Stimulated activated CD8-positive, alpha-beta memory T cell treated with anti-CD3 and anti-CD28 coated beads, Interleukin-2, amount 100 ng/mL, for 1 hour (primary cell): ENCODE measurements at places on chromosomes 1 and 21.

- DNase-seq: no peak
Observed at GRCh38 chr1:204136814-204137213, 15.0 kb downstream of the ETNK2 start.

- peak; percentile 20 for DNase-seq
Observed at GRCh38 chr1:228174482-228175315, 9.1 kb downstream of the IBA57 start.

- peak; percentile 38 for DNase-seq
Observed at GRCh38 chr1:155070721-155071569, 7.4 kb downstream of the EFNA4 start.

DNA sequence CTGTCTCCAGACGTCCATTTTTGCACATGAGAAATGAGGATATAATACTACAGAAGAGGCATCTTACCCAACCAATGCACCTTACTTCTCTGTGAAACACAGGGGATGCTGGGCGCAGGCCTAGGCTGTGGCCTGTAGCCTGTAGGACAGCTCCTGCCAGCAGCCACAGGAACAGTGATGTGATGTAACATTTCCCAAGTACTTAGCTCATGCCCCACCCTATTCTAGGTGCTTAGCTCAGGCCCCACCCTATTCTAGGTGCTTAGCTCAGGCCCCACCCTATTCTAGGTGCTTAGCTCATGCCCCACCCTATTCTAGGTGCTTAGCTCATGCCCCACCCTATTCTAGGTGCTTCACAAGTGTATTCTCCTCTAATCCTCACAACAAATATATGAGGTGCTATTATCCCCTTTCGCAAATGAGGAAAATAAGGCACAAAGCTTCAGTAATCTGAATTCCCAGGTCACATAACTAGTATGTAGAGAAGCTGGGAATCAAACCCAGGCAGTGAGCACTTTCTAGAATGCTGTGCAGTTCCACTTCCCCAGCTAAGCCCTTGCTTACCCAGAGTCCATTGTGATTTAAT lies 4.6 kb upstream of the NAXE start:
- DNase-seq: no peak

DNA sequence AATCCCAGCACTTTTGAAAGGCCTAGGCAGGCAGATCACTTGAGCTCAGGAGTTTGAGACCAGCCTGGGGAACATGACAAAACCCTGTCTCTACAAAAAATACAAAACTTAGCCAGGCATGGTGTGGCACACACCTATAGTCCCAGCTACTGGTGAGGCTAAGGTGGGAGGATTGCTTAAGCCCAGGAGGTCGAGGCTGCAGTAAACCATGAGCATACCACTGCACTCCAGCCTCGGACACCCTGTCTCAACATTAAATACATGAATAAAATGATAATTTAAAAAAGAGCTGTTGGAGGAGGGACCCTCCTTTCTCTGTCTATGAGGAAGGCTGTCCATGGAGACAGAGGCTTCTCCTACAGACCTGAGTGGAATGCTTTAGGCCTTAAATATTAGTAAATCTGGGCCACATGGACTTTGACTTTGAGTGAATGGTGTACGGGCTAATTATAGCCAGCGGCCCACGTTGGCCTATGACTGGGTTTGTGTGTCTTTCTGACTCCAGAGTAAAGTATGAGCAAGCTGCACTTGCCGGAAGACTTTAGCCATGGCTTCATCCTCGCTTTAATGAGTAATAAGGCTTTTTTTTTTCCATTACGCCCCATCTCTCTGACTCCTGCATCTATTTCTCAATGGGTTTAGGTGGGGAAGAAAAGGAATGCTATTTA lies 21.3 kb downstream of the RAB3B start:
- DNase-seq: no peak

DNA sequence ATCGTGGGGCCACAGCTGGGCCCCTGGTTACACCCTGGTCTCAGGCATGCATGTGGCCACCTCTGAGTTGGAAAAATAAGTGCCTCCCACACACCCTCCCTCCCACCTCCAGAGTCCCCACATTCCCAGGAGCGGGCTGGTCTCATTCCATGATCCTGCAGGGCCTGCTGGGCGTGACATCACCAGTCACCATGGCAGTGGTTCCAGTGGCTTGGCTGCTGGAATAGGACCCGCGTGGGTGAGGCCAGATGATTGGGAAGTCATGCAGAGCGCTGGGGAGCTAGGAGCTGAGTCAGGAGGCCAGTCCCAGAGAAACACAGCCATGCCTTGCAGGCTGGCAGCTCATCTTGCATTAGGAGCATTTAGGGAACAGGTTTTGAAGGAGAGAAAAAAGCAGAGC lies 125.4 kb upstream of the TMEM51 start:
- no peak for DNase-seq

DNA sequence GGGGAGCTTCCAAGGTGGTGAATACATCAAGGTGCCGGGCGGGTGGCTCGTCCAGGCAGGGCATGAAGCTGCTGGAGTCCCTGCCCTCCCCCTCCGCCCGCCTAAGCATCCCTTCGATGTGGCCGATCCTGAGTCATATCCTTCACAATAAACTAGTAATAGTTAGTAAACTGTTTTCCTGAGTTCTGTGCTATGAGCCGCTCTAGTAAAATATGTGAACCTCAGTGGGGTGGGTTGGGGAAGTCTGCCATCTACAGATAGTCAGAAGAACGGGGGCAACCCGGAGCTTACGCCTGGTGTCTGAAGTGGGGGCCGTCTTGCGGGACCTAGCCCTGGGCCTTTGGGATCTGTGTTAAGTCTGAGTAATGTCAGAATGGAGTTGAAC lies 21.6 kb downstream of the C2CD2 start:
- no peak for DNase-seq

GRCh38 chr1:80894921-80895320 lies 905.8 kb upstream of the ADGRL2 start:
- no peak for DNase-seq

- DNase-seq: no peak
Observed at GRCh38 chr1:161177936-161178244, 583 bp upstream of the B4GALT3 start.

GRCh38 chr1:201597551-201598230 lies 58.8 kb downstream of the NAV1 start:
- DNase-seq: no peak

DNA sequence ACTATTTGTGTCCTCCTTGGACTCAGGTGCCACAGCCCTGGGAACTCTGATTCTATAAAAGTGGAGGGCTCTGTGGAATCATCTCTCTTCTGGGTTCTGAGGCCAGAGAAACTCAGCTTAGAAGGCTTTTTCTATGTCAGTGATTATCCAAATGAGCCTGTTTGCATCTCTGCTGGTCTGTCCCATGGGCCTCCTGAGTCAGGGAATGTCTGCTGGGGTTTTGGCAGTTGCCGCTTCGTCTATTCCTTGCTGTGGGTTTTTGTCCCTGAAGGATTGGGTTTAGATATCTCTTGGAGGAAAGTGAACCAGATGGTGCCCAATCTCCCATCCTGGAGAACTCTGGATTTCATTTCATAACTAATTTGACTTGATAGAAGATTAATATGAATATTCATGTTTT lies 297.6 kb downstream of the HHAT start:
- no peak for DNase-seq

DNA sequence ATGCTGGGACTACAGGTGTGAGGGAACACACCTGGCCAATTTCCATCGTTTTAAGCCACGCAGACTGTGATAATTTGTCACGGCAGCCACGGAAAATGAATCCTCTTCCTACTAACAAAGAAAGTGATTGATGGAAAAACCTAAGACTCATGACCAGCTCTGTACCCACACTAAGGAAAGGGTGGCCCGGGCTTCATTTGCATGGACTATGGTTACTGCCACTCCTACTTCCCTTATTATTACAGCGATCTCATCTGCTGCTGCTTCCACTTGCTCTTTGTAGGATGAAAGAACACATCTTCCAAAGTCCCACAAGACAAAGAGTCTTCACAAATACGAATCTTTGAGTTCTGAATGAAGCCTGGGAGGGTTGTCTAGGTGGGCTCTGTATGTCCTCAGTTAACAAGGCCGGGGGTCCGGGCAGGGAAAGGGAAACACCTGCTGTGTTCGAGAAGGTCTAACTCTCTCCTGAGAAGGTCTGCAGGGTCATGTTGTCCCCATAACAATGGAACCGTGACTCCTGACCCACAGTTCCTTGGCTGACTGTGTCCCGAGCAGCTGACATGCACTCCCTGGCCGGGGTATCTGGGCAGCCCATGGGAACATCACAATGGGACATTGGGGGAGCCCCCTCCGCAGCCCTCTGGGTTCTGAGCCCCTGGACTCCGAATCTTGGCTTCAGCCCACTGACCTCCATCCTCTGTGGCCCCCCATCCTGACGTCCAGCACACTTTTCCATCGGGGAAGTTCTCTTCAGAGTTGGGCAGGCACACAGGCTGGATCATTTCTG lies 13.3 kb upstream of the TFF1 start:
- DNase-seq: no peak

GRCh38 chr1:36947384-36947783 lies 86.9 kb downstream of the GRIK3 start:
- DNase-seq: no peak

DNA sequence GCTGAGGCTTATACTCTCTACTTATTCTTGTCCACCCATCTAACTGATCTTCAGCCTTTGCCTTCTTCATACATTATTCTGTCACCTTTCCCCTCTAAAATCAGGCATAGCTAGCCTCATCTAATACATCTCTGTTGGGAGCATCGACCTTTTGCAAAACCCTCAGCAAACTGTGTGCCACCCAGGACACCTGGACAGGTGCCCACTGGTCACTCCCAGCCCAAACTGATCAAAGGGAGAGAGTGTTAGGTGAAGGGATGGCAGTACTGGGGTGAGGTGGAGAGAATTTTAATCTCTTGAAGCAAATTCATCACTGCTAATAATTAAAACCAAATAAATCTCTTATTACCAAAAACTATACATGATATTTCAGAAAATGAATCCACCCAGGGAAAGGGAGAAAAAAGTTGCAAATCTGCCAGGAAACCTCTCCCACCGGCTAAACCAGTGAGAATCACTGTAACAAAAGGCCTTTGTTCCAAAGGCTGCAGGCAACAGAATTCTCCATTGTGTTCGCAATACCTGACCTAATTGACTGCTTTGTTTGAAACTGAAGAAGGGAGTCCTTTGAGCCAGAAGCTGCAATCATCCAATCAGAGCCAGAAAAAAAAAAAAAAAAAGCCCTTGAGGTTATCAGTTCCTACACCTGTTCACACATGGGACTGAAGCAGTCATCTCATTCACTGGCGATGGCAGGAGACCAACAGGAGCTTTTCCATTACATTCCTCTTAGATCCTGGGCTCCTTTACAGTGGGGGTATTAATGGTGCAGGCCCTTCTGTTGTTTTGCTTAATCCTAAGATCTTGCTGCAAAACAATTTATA lies 172.6 kb downstream of the APP start:
- no peak for DNase-seq

DNA sequence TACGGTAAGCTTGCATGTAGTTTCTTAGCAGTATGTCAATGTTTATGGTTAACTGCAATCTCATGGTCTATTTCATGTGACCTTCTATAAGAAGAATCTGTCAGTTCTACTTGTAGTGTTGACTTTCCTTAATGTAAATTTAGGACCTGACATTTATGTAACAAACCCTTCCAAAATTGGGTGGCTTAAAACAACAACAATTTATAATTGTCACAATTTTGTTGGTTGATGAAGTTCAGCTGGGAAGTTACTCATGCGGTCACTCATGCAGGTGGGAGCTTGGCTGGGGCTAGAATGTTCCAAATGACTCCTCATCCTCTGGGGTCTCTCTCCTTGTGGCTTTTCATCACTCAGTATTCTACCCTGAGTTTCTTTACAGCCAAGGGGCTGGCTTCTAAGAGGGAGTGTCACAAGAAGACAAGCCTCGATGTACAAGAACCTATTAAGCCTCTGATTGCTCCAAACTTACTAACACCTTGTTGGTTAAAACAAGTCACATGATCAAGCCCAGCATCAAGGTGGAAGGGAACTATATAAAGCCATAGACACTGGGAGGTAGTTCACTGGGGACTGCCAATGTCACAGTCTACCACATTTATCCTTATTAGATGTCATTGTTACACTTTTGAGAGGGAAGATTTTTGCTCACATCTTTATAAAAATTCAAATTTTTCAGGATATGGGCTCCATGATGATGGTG lies 23.9 kb downstream of the CCN1 start:
- no peak for DNase-seq

- DNase-seq: no peak
Observed at GRCh38 chr1:157193702-157194391, 55.7 kb upstream of the ETV3 start.

- no peak for DNase-seq
Observed at GRCh38 chr1:24319312-24319863, at the start of gene GRHL3. TSS of gene GRHL3 (plus strand) at chr1:24319357. CDS start at chr1:24319552, 195 bp downstream.

GRCh38 chr1:13808729-13809131 lies 108.7 kb downstream of the PRDM2 start:
- no peak for DNase-seq

GRCh38 chr1:85148524-85149250 lies 52.1 kb downstream of the SYDE2 start:
- no peak for DNase-seq

GRCh38 chr1:179228783-179229213 lies 679 bp downstream of the ABL2 start:
- no peak for DNase-seq

DNA sequence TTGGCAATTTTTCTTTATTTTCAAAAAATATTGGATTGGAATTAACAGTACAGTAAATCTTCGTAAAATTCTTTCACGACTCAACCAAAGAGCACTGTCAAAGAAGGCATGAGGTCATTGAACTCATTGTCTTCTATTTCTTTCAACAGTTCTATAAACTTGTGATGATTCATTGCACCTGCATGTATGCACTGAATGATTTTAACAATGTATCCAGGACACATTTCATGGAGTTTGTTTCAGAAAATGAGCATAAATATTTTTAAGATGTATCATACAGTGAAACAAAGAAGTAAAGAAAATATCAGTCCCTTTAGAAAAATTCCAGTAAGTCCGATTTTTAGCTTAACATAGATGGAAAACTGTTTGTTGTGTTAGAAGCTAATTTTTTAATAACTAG lies 33.6 kb upstream of the CD34 start:
- DNase-seq: no peak

DNA sequence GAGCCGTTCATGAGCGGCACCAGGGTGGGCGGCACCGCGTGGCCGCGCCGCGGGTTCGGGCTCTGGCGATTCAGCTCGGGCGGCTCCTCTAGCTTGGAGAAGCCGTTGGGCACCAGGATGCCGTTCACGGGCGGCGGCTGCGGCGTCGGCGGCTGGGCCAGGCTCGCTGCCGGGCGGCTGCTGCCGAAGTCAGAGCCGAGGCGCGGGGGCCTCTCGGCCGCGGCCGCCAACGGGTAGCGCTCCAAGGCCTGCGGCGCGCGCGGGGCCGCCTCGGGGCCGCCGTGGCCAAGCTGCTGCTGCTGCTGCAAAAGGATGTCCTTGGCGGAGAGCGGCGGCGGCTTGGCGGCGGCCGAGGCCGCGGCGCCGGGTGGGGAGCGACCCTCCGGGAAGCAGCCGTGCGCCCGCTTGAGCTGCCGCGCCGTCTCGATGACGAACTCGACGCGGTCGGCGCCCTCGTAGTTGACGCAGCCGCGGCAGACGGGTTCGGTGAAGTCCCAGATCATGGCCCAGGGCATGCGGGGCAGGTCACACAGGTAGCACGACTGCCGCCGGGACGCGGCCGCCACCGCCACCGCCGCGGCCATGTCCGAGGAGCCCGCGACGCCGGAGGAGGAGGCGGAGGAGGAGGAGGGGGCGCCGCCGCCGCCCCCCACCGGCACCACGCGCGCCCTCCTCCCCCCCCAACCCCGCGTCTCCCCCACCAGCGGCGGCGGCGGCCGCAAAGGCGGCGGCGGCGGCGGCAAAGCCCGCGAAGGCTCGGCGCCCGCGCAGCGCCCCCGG lies 877 bp downstream of the IRF2BP2 start:
- peak; percentile 38 for DNase-seq
